ENCODE measurements at places on chromosomes 4 and X. TPM values are rescaled to one million over a fixed set of nuclear protein-coding genes. Genes with fewer than 3 reads are reported as not detected.
A peak's percentile ranks its signal among the peaks of the same experiment; 100 is the strongest.

PFKFB1 gene
- total RNA-seq = 0.21 TPM

GRCh38 chr4:147913137-147913536, 181.2 kb downstream of the ARHGAP10 start:
- no peak for DNase-seq

DNA sequence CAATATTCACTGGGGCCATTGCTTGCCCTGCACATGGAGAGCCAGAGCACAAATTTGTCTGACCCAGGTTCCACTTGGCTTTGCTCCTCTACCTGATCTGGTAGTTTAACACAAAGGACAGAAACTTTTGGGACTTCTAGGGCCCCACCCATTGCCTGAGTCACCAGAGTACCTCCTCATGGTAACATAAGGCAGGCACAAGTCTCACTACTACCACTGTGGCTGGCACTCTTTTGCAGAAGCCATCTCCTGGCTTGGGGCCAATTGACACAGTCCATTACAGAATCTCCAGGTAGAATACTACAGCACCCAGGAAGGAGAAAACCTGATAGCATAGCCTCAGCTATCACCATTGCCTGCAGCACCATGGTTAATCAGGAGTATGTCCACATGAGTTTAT, 52.6 kb upstream of the NAP1L2 start:
- DNase-seq = no peak

GRCh38 chr4:138177278-138177968, 64.7 kb downstream of the SLC7A11 start:
- DNase-seq = no peak

DNA sequence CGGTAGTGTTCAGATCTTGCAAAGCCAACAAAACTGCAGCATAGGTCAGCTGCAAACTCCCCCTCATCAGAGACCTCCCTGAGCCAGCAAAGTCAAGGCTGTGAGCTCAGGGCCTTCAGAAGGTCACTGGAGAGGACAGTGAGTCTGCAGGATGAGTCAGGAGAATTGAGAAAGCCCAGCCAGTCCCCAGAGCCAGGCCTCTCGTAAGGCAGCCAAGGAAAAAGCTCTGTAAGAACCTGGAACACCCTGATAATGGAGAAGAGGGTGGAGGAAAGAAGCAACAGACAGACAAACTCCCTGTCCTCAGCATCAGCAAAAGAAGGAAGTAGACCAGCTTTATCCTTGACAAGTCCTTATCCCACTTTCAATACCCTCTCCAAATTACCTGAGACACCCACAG, 33.0 kb downstream of the GRIA3 start:
- no peak for DNase-seq

GRCh38 chr4:153170407-153170806, 33.8 kb upstream of the TRIM2 start:
- DNase-seq = no peak

DNA sequence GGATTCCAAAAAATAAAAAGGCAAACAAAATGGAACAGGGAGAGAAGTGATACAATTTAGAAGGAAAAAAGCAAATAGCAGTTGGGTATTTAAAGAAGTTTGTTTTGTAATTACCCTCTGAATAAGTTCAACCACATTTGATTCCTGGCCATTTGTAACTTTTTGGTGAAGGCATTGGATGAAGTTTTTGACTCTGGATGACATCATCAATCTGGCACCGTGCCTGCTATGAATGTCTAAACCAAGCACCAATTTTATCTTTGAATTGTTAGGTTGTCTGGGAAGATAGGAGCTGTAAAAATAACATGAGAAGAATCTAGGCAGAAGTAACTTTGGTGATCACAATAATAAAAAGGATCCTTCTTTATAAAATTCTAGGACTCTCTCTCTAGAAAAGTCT, 29.5 kb downstream of the TMPRSS11A start:
- DNase-seq = peak; percentile 7

All from tongue (tissue), 3 donors.